Activated CD8-positive, alpha-beta memory T cell treated with anti-CD3 and anti-CD28 coated beads, Interleukin-2, amount 50 U/mL, for 4 hours (primary cell): ENCODE measurements at places on chromosomes 6 and 20.

DNA sequence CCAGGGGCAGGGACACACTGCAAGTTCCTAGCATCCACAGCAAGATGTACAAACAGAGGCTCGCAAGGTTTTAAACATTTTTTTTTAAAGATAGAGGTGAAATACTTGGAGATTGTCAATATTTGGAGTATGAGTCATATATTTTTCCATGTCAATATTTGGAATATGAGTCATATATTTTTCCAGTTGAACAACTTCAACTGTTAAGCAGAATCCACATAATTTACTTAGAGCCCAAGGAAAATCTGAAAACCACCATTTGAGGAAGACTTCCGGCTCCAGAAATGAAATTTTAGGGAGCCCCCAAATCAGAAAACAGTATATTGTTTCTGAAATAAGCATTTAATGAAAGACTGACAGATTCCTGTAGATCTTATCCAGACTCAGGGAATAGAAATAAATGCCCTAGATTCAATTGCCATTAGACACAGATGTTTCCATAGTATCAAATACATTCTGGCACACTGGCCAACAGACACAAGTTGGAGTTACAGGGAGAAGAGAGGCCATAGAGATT lies 51.6 kb upstream of the FAM184A start:
- DNase-seq: no peak

DNA sequence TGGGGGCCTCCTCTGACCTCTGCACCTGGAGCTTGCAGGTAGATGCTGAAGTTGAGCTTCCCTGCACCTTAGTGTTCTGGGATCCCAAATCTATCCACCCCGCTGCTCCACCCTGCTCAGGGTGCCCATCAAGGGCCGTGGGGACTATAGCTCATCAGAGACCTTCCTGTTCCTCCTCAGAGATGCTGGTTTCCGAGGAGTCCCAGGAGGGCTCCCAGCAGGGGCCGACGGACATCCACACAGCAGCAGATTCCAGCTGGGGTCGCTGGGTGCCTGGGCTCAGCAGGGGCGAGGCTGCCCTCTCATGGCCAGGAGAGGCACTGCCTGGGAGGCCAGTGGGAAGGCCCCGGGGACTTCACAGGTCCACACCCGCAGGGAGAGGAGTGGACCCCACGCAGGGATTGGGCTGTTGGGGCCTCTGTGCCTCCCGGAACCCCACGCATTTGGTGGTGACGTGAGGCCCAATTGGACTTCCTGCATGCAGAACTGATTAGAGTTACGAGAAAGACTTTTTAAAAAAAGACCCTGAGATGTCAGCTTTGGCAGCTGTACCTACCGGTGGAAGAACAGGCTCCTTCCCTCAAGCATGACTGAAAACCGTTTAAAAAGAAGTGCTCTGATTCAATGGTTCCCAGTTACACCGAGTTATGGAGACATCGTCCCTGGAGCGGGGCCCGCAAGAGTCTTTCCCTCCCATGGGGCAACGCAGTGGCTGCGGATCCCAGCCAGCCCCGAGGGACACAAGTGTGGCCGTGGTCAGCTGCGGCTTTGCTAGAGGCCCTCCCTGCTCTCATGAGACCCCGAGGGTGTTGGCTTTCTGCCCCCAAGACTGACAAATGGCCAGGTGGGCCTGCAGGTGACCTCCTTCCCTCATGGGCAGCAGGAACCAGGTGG lies 25.3 kb upstream of the SLCO4A1 start:
- peak; percentile 73 for DNase-seq

DNA sequence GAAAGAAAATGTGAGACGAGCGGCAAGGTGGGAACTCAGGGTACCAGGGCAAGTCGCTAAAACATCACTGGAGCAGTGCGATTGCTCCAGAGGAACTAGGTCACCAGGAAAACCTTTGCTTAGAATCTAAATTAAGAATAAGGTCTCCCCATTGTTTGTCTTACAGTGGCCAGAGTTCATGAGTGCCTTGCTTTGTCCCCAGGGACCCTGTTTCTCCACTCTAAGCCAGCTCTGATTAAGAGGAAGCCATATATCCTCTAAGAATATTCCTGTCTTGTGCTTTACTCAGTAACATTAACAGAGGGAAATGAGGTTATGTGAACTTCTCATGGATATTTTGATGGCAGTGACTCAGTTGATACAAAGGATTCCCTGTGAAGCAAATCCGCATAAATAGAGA lies 305.8 kb downstream of the CD83 start:
- no peak for DNase-seq

DNA sequence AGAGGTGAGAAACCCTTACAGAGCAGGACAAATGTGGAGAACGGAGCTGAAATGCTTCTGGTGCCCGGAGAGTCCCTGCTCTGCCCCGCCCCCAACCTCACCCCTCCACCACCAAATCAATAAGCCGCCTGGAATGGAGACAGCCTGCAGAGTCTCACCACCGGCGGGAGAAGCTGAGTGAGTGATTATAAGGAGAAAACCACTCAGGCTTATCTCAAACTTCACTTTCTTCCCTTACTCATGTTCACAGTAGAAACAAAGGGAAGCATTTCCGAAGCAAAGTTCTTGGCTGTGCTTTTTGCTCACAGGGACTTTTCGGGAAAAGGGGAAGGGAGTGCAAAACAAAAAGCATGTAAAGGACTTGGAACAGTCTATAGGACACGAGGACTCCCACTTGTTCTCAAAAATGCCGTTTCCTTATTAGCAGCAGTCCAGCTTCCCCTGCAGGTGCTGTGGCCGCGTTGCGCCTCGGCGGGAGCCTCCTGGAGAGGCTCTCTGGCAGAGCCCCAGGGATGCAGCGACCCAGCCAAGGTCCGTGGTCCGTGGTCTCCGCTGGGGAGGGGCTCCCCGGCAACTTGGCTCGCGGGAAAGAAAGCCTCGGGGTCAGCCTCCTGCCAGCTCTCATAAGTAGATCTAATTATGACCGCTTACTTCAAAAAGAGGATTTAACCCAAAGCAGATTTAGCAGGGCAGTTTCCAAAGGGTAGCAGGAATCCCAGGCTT lies 64.8 kb upstream of the TMEM30A start:
- no peak for DNase-seq

GRCh38 chr6:3455147-3455568 lies 1.7 kb downstream of the SLC22A23 start:
- DNase-seq: peak; percentile 29

GRCh38 chr20:57785061-57785460 lies 75.2 kb upstream of the PMEPA1 start:
- no peak for DNase-seq

GRCh38 chr6:112034616-112034995 lies 19.3 kb upstream of the CCN6 start:
- DNase-seq: no peak

GRCh38 chr6:32424589-32425300 lies 14.9 kb upstream of the HLA-DRA start:
- DNase-seq: no peak

GRCh38 chr6:29627755-29628418 lies 5.1 kb downstream of the GABBR1 start:
- DNase-seq: peak; percentile 58

DNA sequence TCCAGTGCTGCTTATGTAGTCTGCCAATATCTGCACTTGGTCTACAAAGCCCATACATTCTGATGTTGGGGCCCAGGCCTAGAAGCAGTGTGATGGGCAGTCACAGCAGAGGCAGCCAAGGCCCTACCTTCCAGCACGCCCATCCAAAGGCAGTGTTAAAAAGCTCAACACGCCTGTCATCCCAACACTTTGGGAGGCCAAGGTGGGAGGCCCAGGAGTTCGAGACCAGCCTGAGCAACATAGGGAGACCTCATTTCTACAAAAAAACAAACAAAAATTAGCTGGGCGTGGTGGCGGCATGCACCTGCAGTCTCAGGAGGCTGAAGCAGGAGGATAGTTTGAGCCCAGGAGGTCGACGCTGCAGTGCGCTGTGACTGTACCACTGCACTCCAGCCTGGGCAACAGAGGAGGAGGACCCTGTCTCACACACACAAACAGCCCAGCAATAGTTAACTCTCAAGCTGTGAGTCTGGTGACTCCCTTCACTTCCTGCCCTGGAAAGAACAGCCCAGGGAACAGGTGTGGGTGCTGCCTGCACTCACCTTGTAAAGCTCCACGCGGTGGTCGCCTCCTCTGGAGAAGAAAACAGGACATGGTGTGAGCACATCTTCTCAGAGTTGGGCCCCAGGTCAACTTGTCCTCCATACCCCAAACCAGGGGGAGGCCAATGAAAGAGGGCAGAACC lies 68.8 kb downstream of the PYGB start:
- peak; percentile 4 for DNase-seq

DNA sequence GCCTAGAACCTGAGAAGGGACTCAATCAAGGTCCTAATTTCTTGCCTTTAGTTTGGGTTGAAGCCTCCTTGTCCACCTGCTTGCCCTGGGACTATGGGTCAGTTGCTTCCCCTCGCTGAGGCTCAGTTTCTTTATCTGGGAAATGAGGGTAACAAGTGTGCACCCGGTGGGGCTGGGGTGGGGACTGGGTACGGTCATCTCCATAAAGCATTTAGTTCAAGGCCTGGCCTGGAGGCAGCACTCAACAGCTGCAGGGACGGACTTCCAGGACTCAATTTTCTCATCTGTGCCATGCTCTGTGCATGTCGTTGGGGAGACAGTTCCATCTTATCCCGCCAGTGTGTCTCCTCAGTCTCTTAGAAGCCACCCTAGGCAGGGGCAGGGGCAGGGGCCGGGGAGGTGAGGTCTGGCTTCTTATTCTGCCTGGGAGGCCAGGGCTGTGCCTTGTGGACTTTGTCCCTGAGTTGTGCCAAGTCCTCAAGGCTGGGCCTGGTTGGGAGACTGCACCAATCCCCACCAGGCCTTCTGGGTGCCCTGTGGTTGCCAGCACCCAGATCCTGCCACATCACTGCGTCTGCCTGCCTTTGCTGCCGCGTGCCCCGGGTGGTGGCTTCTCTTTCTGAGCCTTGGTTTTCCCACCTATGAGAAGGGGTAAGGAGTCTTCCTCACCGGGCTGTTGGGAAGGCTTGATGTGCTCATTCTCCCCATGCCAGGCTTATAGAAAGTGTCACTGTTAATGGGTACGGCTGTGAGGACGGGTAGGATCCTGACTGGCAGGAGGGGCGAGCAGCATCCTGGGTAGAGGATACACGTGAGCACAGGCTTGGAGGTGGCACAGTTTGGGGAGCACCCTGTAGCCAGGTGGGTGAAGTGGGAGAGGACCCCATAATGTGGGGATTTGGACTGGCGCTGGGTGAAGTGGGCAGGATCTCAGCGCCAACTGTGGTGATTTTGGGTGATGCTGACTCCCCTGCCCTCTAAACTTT lies 8.6 kb downstream of the SRC start:
- DNase-seq: no peak

DNA sequence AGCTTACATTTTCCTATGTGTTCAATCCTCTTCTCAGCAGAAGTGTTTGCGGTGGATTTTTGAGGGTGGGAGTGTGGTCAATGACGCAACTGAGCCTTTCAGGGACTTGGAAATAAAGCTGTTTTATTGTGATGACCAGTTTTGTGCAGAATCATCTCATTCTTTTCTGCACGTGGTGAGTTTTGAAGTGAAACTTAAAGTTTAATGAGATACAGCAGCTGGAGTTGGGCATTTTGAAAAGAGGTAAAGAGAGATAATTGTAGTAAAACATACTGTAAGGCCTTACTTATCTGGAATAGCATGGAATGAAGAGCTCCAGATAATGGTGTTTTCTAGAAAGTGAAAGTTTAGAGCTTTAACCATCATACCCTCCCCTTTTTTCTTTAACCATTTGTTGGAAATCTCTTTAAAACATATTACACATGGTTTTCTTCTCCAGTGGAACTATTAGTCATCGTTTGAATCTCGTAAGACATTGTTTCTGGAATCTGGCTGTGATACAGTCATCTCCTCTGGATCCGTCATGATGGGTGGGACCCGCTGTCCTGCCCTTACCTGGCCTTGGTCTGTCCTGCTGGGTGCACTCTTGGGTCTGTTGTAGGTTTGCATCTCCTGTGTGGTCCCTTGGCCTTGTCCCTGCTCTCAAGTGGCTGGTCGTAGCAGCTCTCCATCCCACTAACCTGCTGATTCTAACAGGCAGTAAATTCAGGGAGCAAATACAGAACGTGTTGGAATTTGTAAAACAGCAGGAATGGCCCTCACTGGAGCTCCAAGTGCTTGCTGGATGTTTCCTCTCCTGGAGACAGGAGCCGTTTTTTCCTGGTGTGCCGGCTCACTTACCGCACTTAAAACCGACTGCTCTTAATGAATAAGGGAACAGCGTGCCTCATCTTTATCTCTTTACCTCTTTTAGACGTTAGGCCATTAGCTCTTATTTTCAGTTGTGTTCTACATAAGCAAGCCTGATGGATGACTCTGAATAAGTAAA lies 29.8 kb downstream of the UST start:
- no peak for DNase-seq

DNA sequence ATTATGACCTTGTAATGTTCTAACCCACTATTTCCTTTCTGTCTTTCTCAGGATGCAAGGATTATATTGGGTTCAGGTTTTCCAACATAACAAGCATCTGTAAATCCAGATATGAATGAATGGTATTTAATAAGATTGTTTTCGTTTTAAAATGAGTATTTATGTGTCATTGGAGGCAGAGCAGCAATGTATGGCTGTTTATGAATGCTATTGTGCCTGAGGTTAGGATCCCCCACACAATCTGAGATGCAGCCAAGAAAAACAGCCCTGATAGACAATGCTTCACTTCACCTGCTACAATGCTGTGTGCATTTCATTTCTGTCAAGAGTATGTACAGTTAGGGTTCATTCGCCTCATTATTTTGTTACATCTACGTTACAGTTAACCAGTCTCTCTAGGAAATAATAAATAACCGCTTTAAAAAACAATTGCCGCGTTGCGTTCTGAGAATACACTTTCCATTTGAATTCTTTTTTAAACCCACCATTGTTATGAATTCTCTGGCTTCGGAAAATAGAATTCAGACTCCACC lies 19.6 kb downstream of the TFAP2A start:
- no peak for DNase-seq

DNA sequence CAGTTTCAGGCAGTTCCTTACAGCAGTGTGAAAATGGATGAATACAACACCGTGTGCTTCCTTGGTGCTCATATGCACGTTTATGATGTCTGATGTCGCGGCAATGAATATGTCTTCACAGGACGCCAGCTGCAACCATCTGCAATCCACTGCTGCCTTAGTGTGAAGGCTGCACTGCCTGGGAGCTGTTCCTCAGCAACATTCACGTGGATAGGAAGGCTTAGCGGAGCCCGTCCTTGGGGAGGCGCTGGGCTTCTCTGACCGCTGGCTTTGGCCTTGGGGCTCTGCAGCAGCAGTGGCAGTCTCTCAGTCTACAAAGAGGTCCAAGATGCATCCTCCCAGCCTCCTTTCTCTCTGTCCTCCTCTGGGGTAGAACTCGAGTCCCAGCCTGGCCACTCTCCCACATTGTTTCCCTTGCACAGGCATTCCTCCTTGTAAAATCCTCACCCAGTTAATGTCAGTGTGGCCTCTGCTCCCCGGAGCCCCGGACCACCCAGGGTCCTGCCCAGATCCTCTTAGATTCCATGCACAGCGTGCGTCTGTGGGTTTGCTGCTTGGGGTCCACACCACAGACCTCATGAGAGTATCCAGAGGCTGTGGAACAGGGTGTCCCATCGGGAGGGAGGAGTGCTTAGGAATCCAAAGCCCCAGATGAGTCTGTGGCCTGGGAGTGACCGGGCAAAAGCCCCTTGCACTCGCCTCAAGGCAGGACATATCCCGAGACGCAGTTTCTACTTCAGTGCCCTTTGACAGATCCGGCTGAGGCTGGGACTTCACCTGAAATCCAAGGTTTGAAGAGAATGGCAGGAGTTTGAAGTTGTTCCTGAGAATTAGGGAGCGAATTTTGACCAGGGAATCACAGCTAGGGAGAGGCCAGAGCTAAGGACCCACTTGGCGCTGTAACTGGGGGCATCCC lies 181.3 kb downstream of the THBS2 start:
- no peak for DNase-seq

GRCh38 chr20:658731-659291 lies 5.8 kb upstream of the SRXN1 start:
- DNase-seq: no peak

- DNase-seq: no peak
These were observed 530.8 kb downstream of the BCKDHB start for GRCh38 chr6:80637312-80637711.
